Activated CD8-positive, alpha-beta memory T cell treated with anti-CD3 and anti-CD28 coated beads for 48 hours (primary cell): ENCODE measurements at places on chromosomes 6 and 20.

GRCh38 chr6:42110683-42111082 is 31.7 kb downstream of the C6orf132 start:
- no peak for DNase-seq

DNA sequence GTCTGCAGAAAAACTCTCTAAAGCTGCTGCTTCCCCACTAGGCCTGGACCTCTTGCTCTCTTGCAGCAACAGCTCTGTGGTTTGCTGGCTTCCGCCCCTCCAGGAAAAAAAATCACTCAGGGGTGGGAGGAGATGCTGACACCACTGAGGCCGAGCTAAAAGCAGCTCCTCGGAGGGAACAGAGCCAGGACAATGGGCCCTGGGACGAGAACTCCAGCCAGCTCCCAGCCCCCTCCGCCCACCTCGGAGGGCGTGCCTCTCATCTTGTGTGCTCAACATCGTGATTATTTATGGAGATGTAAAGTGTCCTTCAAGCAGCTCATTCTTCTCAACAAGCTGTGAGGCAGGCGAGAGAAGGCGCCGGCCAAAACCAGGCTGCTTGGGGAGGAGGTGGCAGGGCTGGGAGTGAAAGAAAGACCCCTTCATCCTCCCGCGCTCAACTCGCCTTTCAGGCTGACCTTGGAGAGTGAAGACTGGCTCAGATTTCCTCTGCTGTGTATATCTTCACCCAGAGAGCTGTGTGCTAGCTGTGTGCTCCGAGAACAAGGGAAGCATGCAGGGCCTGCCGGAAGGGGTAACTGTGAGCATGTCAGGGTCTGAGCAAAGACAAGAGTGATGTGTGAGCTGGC is 53.5 kb upstream of the LRFN2 start:
- no peak for DNase-seq

DNA sequence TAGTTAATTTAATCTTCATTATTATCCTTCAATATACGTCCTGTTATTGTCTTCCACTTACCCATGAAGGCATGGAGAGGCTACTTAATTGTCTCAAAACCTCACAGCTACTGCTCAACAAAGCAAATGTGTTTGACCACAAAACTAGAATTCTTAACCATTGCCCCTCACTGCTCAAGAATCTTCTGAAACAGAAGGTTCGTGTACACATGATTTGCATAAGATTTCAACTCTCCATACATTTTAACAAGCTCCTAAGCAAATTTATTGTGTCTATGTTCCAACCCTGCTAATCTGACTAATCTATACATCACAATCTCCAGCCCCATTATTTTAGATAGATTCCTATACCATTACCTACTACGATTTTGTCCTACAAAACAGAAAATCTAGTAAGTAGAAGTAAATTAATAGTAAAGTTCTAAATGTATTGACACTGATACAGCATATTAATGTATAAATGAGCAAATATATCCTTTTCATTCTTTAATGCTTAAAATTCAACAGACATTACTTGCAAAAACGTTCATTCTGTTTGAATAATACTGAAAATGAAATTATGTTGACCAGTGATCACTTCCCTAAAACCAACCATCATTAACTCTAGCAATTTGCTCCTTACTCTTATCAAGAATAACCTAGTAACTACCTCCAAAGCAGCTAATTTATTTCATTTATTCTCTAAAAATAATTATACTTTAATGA is 89.7 kb upstream of the RNF217 start:
- no peak for DNase-seq

DNA sequence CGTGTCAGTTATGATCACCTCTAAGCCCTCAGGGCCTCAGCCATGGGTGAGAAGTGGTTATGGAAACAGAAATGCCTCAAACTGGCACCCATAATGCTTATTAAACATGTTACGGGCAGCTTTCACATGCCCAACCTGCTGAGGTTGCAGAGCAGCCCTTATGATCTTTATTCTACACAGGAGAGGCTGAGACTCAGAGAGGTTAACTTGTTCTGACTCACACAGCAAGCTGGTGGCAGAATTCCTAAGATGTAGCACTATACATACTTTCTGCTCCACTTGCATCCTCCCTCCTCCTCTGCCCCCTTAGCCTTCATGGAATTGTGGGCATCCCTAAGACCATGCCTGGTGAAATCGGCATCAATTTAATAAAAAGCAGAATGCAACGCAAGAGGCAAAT is 34.7 kb upstream of the IGF2R start:
- DNase-seq, result no peak

- no peak for DNase-seq
Measured at GRCh38 chr6:111187874-111188273, 100.6 kb downstream of the SLC16A10 start.

DNA sequence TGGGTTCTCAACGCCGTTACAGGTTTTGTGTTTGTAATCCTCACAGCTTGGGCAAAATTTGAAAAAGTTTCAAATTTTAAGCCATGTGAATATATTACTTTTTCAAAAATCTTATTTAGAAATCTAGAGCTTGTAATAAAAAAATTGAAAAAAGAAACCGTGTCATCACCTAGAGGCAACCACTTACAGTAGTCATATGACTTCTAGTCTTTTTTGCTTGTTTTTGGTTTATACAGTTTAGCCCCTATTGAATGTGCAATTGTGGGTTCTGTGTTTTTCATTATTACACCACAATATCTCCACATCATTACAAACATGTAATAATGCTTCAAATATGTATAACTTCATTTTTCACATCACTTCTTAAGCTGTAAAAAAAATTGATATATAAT is 888 bp downstream of the DYNLRB1 start:
- no peak for DNase-seq

DNA sequence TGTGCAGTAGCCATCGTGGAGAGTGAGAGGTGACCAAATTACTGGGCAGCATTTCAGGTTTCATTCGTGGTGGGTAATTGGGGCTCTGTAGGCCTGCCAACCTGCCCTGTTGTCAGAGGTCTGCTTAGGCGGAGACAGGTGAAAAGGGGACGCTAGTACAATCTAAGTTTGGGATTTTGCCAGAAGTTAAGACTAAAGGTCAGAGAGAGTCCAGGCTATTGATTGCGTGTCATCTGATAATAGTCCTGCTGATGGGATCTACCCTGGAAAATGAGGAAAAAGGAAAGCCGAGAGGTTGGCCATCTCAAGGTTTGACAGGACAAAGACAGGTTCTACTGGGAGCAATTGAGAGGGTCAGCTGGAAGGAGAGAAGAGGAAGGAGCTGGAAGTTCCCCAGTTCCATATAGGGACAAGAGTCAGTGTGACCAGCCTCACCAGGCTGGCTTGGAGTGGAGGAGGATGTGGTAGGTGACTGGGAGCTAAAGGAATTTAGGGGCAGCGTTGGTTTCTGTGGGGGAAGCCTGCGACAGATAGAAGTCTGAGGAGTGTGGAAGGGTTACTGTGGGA is 10.9 kb downstream of the ARFGEF2 start:
- no peak for DNase-seq

DNA sequence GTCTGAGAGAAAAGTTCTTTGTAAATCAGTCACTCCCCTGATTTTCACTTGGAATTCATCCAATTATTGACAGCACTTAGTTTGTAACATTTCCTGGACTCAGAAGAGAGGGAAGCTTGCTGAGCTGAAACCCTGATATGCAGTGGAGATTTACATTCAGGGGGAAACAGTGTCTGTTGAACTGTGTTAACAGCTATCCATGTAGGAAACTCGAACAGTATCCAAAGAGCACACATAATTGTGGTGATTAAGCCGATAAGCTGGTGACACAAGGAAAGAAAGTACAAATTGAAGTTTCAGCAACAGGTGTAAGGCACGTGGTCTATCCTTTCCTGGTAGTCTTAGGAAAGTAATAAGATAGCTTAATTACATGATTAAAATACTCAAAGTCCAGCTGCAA is 78.1 kb upstream of the FLRT3 start:
- DNase-seq, result no peak

DNA sequence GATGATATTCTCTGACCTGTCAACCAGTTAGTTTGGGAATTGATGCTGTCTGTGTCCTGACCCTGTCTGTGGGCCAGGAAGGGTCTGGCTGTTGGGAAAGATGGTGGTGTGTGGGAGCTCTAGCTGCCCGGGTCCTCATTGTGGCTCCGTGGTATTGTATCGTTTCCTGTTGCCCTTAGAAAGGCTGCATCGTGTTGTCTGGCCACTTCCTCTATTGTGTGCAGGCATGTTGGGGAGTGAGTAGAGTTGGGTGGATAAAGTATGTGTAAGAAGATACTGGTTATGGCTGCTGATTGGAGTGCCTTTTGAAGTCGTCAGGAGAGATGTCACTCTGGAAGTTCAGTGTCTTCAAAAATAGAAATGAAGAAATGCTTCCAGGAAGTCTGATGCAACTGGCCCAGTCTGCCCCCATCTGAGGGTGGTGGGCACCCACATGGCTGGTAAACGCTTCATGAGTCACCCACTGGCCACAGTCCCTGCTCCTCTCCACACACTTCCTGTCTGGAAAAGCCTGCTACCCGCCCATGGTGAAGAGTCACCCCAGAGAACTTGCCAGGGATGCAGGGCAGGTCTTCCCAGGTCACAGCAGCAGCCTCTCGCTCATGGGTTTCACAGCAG is 27.9 kb downstream of the PPARD start:
- no peak for DNase-seq

DNA sequence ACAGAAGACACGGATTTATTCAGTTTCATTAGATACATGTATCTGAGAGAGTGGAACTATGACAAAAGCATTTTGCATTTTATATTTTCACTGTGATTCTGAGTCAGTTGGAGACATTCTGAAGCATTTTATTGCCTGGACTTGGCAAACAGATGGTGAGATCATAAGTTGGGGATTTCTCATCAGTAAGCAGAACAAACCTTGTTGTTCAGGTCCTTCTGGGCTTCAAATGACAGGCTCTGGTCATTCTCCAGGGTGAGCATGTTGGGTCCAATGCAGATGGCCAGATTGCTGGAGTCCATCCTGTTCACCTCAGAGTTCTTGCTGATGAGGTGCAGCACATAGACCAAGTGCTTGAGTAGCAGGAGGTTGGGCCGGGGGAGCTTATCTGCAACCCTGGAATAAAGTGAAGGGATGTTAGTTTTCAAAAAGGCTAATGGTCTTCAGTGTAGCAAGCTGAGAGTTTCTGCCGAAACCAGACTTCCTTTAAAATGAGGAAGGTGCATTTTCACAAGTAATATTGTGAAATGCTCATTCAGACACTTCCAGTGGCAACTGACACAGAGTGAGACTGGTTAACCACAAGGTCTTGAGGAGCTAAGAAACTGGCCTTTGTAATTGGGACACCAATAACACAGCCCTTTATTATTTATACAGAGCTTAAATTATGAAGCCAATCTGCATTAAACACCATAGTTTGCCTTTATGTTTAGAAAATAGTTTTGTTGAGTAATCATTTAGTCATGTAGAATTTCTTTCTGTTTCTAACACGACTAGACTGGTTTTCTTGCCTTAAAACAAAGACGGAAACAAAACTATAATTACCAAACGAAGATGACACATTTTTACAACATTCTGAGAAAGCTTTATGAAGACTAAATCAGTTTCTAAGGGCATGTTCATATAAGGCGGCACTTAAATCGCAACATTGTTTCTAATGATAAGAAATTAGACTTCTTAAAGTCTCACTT is 5.6 kb downstream of the TAGAP start:
- DNase-seq, result no peak
